ENCODE measurements at places on chromosomes 4 and X.

DNA sequence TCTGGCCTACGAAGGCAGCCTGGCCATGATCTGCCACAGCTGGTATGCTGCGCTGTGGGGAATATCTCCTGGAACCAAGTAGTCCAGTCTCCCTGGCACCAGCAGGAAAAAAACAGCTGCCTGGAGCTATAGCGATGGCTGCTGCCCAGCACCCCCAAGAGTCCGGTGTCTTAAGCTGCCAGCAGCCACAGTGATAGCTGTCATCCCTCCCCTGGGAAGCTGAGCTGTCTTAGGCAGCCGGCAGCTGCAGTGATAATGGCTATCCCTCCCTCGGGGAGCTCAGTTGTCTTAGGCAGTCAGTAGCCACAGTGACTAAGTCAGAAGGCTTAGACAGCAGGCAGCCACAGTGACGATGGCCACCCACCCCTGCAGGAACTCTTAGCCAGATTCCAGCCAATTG, 205.1 kb downstream of the STPG2 start:
- H3K27ac ChIP-seq, result no peak overlapping the region
- DNase-seq, result no peak
- no peaks in the 10 kb centered on the region for H3K36me3 ChIP-seq
- H3K27me3 ChIP-seq, result no peaks in the 10 kb centered on the region
- H3K4me3 ChIP-seq, result no peak overlapping the region

- no peak overlapping the region for H3K27ac ChIP-seq
- H3K4me3 ChIP-seq, result no peak overlapping the region
Measured at GRCh38 chr4:177427192-177427591, 15.0 kb downstream of the AGA start.

- no peaks in the 10 kb centered on the region for H3K4me1 ChIP-seq
- no peaks in the 10 kb centered on the region for H3K36me3 ChIP-seq
- DNase-seq, result no peak
- no peak overlapping the region for H3K27ac ChIP-seq
Measured at GRCh38 chr4:143241892-143242291, 57.2 kb downstream of the USP38 start.

- H3K4me1 ChIP-seq, result peaks cover 95% of the 10 kb centered on the region
- peak overlapping the region; percentile 97 for H3K27ac ChIP-seq
- peaks cover 15% of the 10 kb centered on the region for H3K36me3 ChIP-seq
- no peak overlapping the region for H3K4me3 ChIP-seq
Measured at GRCh38 chr4:140740906-140741670, 15.1 kb downstream of the TBC1D9 start.

DNA sequence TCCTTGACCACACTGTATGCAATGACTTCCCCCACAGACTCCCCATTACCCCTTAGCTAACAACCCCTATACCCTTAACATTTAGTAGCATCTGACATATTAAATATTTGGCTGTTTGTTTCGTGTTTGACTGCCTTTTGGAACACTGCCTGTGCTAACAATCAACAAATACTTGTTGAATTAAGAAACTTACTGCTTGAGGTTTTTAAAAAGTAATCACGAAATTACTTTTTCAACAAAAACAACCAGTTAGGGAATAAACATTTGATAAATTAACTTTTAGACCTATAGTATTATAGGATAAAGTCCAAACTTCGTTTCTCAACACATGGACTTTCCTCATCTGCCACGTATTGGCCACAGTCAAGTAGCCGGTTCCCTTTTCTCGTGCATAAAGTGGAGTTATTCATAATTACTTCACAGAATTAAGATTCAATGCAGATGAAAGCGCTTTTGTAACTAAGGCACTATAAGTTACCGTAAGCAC, 555 bp upstream of the ELMOD2 start:
- peaks cover 15% of the 10 kb centered on the region for H3K36me3 ChIP-seq
- peaks cover 14% of the 10 kb centered on the region for H3K4me1 ChIP-seq
- H3K27ac ChIP-seq, result peak overlapping the region; percentile 84
- peak overlapping the region; percentile 90 for H3K4me3 ChIP-seq

DNA sequence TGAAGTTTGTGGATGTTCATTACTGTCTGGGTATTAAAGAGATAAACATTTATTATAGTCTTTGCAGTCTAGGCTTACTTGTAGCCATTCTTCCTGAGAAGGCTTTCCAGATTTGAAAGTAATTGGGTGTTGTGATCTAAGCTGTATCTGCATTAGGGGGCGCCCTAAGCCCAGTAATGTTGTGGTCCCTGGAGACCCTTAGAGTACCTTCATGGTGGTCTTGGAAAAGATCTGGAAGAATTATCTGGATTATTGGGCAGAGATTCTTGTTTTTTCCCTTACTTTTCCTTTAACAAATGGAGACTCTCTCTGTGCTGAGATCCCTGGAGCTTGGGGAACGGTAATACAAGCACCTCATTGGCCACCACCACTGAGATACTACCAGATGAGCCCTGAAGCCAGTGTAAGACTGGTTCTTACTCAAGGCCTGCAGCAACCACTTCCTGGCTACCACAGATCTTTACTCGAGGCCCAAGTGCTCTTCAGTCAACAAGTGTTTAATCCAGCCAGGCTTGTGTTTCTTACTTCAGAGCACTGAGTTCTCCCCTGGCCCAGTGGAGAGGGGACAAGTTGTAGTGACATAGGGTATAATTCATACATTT, 63.1 kb downstream of the RTL3 start:
- no peaks in the 10 kb centered on the region for H3K36me3 ChIP-seq
- no peaks in the 10 kb centered on the region for H3K4me1 ChIP-seq
- no peak for DNase-seq
- no peak overlapping the region for H3K27ac ChIP-seq
- no peak overlapping the region for H3K4me3 ChIP-seq
- no peaks in the 10 kb centered on the region for H3K27me3 ChIP-seq

- DNase-seq, result no peak
- H3K27ac ChIP-seq, result no peak overlapping the region
- H3K27me3 ChIP-seq, result no peaks in the 10 kb centered on the region
- no peak overlapping the region for H3K4me3 ChIP-seq
- H3K4me1 ChIP-seq, result peaks cover 15% of the 10 kb centered on the region
Measured at GRCh38 chr4:492412-492811, 6.5 kb downstream of the ZNF721 start.

DNA sequence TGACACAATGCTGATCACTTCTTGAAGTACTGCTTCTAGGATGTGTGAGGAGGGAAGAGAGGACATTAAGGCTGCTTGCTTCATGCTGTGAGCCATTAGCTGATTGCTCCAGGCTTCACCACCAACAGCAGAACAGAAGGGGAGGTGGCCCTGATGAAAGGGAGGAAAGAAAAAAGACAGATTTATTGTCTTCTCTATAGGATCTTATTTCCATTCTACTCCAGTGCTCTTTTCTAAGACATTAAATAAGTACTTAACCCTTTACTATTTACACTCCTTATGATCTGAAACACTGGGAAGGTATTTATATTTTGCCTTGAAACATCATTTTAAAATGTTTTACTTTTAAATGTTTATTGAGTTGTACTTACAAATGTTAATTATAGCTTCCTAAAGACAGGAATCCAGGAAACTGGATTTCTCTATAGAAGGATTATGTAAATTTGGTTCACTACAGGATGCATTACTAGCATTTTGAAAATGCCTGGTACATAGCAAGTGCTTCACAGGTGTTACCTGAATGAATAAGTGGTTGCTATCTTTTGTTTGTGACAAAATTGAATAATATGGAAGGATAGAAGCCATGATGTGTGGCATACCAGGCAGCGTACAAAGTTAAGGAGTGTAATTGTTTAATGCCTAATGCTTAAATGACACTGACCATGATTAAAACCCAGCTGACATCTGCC, 680.9 kb upstream of the ATOH1 start:
- no peaks in the 10 kb centered on the region for H3K4me1 ChIP-seq
- no peaks in the 10 kb centered on the region for H3K36me3 ChIP-seq
- no peak overlapping the region for H3K27ac ChIP-seq
- no peak for DNase-seq
- H3K4me3 ChIP-seq, result no peak overlapping the region

GRCh38 chr4:47639531-47639930, 154.5 kb downstream of the ATP10D start:
- no peak overlapping the region for H3K4me3 ChIP-seq
- DNase-seq, result no peak
- H3K36me3 ChIP-seq, result no peaks in the 10 kb centered on the region
- H3K27ac ChIP-seq, result no peak overlapping the region

DNA sequence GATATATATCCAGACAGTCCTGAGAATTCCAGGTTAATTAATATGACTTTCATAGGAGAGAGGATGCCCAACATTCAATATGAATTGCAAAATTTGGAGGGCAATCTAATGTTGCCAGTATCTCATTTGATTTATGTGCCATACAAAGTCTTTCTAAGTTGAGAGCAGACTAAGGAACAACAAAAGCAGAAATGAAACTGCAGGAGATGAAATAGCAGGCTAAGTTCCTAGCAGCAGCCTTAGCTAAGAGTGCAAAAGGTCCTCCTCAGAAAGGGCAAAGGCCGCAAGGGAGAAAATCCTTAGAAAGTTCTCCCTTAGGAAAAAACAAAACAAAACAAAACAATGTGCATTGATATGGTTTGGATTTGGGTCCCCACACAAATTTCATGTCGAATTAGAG, 602.9 kb upstream of the HTR2C start:
- H3K4me1 ChIP-seq, result peaks cover 13% of the 10 kb centered on the region
- no peak overlapping the region for H3K27ac ChIP-seq
- H3K4me3 ChIP-seq, result no peak overlapping the region
- no peak for DNase-seq

- no peaks in the 10 kb centered on the region for H3K4me1 ChIP-seq
- H3K36me3 ChIP-seq, result no peaks in the 10 kb centered on the region
- DNase-seq, result no peak
Measured at GRCh38 chr4:96044971-96045370, 205.1 kb downstream of the PDHA2 start.

- H3K4me1 ChIP-seq, result no peaks in the 10 kb centered on the region
- no peaks in the 10 kb centered on the region for H3K36me3 ChIP-seq
- H3K27ac ChIP-seq, result no peak overlapping the region
- no peaks in the 10 kb centered on the region for H3K27me3 ChIP-seq
- no peak for DNase-seq
- H3K4me3 ChIP-seq, result no peak overlapping the region
Measured at GRCh38 chrX:109813236-109813635, 80.2 kb upstream of the ACSL4 start.

GRCh38 chr4:14028862-14029261, 401.3 kb upstream of the BOD1L1 start:
- peaks cover 2% of the 10 kb centered on the region for H3K27me3 ChIP-seq
- no peak for DNase-seq
- H3K36me3 ChIP-seq, result no peaks in the 10 kb centered on the region
- H3K4me1 ChIP-seq, result no peaks in the 10 kb centered on the region

- H3K4me1 ChIP-seq, result peaks cover 6% of the 10 kb centered on the region
- H3K27me3 ChIP-seq, result no peaks in the 10 kb centered on the region
- no peak overlapping the region for H3K27ac ChIP-seq
- no peak for DNase-seq
Measured at GRCh38 chr4:75007891-75008290, 75.0 kb downstream of the PARM1 start.

- peak within 1 kb of the TSS; percentile 90 for H3K27ac ChIP-seq
- no peaks in the 10 kb centered on the region for H3K27me3 ChIP-seq
- peak; percentile 98 for DNase-seq
- H3K36me3 ChIP-seq, result peaks cover 31% of the 10 kb centered on the region
Measured at GRCh38 chr4:189940178-189941004, at the start of gene FRG1. FRG1 (plus strand) TSS chr4:189940872; CDS start chr4:189941010, 138 bp downstream.

- no peaks in the 10 kb centered on the region for H3K27me3 ChIP-seq
- DNase-seq, result no peak
- no peak overlapping the region for H3K4me3 ChIP-seq
- H3K4me1 ChIP-seq, result no peaks in the 10 kb centered on the region
- H3K36me3 ChIP-seq, result no peaks in the 10 kb centered on the region
- H3K27ac ChIP-seq, result no peak overlapping the region
Measured at GRCh38 chr4:24067367-24068193, 177.7 kb upstream of the PPARGC1A start.

DNA sequence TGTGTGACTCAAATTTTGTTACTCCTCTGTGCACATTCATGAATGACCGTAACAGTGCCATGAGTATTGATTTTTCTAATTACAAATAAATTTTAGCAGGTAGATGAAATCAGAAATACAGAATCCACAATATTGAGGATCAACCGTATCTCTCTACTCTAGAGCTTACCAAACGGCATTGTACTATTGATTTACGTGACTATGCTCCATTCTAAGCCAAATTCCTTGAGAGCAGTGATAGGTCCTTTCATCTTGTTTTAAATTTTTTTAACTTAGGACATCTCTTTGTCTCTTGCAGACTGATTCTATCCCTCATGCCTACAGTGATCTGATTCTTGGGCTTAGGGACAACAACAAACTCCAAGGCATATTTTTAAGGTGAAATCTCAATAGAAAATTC, 172.3 kb upstream of the C1QTNF7 start:
- H3K4me3 ChIP-seq, result no peak overlapping the region
- no peaks in the 10 kb centered on the region for H3K36me3 ChIP-seq
- DNase-seq, result no peak
- peaks cover under 1% of the 10 kb centered on the region for H3K27me3 ChIP-seq
- no peak overlapping the region for H3K27ac ChIP-seq
- H3K4me1 ChIP-seq, result peaks cover 11% of the 10 kb centered on the region

- peaks cover 29% of the 10 kb centered on the region for H3K36me3 ChIP-seq
- DNase-seq, result no peak
- no peak overlapping the region for H3K27ac ChIP-seq
- no peak overlapping the region for H3K4me3 ChIP-seq
- peaks cover 14% of the 10 kb centered on the region for H3K4me1 ChIP-seq
- no peaks in the 10 kb centered on the region for H3K27me3 ChIP-seq
Measured at GRCh38 chrX:110053453-110053852, 50.5 kb downstream of the TMEM164 start.

DNA sequence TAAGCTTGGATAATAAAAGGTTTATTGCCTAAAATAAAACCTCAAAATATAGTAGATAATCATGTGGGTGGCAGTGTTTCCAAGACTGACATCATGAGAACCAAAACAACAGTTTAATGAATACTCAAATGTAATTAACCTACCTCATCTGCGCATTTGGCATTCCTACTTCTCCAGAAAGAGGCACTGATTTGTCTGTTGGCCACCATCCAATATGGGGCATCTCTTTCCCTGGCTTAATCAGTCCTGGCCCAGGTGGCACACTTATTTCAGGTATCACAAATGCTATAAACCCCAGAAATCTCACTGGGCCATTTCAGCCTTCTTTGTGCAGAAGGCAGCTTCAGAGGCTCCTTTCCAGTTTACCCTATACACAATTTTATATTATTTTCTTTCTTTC, 192.2 kb downstream of the COMMD8 start:
- no peaks in the 10 kb centered on the region for H3K4me1 ChIP-seq
- DNase-seq, result no peak
- H3K36me3 ChIP-seq, result no peaks in the 10 kb centered on the region
- H3K27ac ChIP-seq, result no peak overlapping the region
- H3K4me3 ChIP-seq, result no peak overlapping the region

- no peak overlapping the region for H3K4me3 ChIP-seq
- H3K27ac ChIP-seq, result no peak overlapping the region
- no peak for DNase-seq
- no peaks in the 10 kb centered on the region for H3K4me1 ChIP-seq
Measured at GRCh38 chr4:27058819-27059406, 198.3 kb downstream of the STIM2 start.

Measured in activated B cell treated with CpG ODN at 0.5 μM for 24 hours (primary cell).